ENCODE measurements at places on chromosomes 13 and 19.
A peak's percentile ranks its signal among the peaks of the same experiment; 100 is the strongest.

- DNase-seq, result no peak
Observed at GRCh38 chr19:12946731-12947496, 1.3 kb downstream of the RAD23A start.

DNA sequence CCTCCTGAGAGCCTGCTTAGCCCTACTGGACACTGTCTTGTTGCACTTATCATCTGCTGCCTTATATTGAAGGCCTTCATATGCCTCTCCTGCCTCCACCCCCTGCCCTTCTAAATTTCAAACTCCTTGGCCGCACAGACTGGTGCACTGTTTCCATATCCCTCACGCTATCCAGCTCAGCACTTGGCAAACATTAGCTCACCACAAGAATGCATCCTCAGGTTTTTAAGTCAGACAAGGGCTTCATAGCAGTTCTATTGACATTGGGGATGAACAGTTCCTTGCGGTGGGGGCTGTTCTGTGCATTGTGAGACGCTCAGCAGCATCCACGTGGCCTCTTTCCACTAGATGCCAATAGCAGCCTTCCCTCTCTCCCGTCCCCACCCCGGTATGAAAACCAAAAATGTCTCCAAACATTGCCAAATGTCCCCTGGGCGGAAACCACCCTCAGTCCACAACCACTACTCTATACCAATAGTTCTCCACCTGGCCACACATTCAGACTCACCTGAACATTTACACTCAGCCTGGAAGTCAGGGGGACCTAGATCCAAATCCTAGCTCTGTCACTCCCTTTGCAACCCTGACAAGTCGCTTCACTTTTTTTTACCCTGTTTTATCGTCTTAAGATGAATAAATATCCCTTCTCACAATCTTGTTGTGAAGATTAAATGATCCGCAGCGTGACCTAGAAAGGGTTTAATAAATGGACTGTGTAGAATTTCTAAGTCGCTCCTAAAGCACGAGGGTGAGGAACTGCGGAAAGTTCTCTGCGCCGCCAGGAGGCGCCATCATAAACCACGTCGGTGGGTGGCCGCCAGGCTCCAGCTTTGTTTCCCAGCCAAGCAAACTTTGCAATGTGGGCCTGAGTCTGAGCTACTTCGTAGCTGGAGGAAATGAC lies 3.6 kb upstream of the CEACAM3 start:
- peak; percentile 75 for DNase-seq

DNA sequence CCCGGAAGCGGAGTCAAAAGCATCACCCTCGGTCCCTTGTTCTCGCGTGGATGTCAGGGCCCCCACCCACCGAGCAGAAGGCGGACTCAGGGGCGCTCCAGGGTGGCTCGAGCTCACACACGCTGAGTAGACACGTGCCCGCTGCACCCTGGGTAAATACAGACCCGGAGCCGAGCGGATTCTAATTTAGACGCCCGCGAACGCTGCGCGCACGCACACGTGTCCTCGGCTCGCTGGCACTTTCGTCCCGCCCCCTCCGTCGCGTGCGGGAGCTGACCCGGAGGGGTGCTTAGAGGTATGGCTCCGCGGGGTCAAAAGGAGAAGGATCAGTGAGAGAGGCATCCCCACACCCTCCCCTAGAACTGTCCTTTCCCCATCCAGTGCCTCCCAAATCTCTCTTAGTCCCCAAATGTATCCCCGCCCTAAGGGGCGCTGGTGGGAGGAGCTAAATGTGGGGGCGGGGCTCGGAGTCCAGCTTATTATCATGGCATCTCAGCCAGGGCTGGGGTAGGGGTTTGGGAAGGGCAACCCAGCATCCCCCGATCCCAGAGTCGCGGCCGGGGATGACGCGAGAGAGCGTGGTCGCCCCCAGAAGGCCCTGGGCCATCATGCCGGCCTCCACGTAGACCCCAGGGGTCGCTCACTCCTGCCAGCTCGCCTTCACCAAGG lies 451 bp upstream of the ICAM5 start:
- peak; percentile 85 for DNase-seq

DNA sequence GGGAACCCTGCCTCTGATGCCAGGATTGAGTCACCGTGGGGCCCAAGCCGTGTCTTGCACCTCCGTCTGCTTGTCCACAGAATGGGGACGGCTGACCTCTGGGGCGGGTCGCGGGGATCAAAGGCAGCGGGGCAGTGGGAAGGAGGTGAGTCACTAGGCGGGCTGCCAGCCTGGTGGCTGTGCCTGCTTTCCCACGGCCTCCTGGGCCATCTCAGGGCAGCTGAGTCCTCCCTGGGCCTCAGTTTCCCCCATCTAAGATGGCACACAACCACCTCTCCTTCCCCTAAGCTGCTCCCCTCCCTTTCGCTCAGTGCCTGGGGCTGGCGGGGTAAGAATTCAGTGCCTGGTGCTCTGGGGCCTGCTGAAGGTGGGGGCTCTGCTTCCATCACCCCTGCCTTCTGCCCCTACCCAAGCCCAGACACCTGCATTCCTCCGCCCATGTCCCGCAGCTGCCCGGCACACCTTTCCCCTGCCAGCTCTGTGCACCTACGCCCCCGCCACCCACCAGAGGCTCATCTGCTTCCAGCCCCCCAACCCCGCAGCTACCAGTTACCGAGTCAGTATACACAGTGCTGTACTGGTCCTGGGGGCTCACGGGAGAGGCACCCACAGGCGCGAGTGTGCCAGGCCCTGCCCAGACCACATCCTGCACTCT lies 3.5 kb downstream of the MKNK2 start:
- DNase-seq, result no peak

DNA sequence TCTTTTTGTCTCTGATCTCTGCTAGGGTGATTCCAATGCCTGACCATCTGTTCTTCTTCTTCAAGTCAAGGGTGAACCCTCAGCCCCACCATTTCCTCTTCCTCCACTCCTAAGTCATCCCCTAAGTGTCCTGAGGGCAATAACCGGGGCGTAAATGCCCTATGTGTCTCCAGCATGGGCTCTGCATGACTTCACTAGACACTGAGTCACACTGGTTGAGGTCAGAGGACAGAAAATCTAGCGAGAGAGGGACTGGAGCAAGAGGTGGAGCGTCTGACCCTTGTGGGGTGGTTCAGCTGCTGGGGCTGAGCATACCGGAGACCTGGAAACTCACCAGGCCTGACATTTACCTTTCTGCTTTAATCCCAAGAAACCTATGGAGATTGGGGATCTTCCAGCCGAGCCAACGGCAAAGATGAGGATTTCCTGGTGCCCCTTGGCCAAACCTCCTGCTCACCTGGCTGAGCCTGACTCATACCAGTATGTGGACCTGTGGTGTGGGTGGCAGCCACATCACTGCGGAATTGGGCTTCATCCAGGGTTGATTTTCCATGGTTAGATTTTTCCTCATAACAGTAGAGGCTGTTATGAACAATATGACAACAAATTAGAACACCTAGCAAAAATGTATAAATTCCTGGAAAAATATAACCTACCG lies 26.9 kb downstream of the SCGB2B2 start:
- DNase-seq, result no peak

GRCh38 chr13:104327211-104327610 lies 1261.0 kb upstream of the SLC10A2 start:
- no peak for DNase-seq

GRCh38 chr13:71056581-71056980 lies 810.4 kb downstream of the DACH1 start:
- DNase-seq, result no peak

DNA sequence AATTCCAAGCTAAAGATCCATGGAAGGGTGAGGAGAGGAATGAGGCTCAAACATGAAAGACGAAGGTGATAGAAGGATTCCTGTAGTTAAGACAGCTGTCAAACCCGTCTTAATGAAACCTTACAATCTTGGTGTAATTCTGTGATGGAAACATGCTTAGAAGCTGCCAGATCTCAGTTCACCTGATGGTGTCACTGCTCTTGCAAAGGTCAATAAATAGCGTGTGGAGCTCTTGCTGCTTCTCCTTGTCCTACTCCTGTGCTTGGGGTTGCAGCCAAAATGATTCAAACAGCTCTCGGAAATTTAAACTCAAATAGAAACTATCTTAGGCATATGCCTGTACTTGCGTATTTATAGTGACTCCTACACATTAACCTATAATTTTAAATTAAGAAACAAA lies 1705.0 kb downstream of the OLFM4 start:
- no peak for DNase-seq

DNA sequence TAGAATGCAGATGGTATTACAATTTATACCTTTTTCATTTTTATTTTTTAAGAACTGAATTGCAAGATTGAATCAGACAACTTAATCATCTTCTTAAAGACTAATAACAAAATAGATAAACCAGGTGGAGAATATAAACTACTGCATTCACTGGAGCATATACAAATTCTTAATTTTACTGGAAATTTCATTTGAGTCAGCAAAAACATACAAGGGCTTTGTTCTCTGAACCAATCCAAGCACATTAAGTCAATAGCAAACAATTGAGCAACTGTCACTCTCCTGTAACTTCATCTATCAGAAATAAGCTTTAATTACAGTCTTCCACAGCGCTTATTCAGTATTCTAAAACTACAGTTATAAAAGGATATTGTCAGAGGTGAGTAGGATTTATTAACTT lies 167.4 kb upstream of the OBI1 start:
- DNase-seq, result no peak

GRCh38 chr13:78593652-78594455 lies 9.5 kb downstream of the POU4F1 start:
- DNase-seq, result no peak

GRCh38 chr13:101258071-101258470 lies 158.2 kb downstream of the NALCN start:
- DNase-seq, result peak; percentile 16

DNA sequence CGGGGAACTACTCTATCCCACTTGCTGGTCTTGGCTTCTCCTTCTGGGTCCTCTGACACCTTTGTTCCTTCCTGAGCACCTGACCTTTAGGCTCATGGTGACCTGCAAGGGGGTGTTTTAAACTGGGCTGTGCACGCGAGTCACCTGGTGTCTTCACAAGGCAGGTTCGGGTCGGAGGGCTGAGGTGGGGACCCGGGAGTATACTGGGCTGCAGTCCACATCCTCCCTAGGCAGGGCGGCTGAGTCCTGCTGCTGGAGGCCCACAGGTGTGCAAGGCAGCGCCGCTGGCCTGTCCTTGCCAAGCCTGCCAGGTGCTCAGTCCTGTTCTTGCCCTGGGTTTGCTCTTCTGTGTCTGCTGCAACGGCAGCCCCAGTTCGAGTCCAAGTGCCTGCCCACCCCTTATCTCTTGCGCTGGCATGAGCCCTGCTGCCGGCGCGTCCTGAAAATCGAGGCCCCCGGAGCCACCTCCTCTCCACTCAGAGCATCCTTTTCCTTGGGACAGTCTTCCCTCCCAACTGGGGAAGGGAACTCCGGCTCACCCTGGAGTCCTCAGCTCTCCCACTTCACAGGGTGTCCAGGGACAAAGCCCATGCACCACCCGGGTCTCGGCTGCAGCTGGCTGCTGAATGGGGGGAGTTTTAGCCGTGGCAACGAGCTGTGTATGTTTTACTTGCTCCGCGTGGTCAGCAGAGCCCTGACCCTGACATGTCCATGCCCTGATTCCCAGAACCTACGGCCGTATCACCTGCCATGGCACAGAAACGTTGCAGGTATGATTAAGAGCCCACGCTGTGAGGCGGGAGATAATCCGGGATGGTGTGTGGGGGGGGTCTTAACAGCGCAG lies 193.5 kb downstream of the TEX29 start:
- no peak for DNase-seq

DNA sequence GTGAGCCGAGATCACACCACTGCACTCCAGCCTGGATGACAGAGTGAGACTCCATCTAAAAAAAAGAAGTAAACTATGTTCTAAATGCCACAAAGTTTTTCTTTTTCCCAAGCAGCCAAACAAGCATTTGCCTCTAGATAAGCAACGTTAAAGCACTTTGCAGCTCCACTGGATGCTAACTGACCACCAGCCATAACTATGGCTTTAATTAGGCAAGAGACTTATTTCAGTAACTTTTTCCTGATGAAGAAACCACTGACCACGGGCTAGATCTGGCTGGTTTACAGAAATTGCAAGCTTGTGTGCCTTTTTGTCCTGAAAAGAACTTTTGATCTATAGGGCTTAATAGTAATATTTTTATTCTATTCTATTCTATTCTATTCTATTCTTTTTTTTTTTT lies 22.1 kb downstream of the CD70 start:
- DNase-seq, result no peak

DNA sequence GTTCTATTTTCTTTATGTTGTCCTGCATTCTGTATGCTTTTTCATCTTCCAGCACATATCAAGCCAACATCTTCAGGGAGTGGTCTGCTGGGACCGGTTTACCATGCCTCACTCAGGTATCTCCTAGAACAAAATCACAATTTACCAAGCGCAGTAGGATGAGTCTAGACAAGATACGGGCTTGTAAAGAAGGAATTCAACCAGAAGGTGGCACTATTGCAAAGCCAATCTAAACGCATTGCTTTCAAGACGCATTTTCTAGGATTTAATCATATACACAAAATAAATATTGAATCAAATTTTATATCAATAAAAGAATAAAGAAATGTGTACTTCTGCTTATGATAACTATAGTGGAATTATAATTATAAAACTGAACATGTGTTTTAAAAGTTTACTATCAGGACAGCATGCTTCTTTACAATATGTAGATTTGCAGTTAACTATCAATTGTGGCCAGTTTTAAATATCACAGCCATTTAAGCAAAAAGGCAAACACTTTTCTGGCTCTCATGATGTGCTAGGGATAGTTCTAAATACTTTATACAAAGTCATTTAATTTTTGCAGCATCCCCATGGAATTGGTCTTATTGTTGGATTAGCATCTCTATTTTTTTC lies 16.1 kb upstream of the TPP2 start:
- DNase-seq, result no peak

DNA sequence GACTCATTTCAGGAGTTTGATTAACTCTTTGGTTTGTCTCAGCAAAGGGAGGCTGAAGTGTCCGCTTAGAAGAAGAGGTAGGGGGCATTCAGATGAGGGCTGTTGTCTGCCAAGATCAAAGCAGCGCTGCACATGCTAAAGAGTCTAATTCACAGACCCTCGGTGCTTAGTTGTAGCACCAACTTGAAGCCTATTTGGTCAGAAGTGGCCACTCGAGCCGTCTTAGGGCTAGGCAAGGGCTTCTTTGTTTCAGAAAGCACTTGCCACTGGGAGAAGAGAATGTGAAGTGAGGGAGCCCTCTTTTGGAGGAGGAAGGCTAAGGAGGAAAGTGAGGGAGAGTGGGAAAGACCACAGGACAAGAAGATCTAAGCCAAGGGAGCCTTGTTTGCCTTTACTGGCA lies 313.4 kb upstream of the TMTC4 start:
- no peak for DNase-seq

- no peak for DNase-seq
Observed at GRCh38 chr13:27347211-27347772, 76.7 kb downstream of the RASL11A start.
